ENCODE measurements at places on chromosomes 16 and 17.

DNA sequence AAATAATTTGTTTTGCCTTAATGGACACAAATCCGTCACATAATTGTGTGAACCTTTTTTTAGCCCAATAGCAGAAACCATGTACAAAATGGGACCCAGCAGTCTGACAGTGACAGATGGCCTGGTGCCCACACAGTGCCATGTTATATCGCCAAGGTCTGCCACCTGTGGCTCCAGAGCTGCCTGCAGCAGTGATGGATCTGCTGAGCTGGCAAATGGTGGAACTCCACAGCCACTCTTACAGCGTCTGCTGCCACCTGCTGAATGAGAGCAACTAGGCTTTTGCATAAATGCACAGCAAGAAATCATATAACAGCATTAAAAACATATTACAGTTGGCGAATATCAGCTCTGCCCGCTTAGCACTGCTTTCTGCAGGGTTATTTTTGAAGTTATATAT lies 59.4 kb downstream of the NUP93 start:
- DNase-seq, result no peak

- DNase-seq, result no peak
Measured at GRCh38 chr17:6191405-6192324, 121.5 kb downstream of the WSCD1 start.

DNA sequence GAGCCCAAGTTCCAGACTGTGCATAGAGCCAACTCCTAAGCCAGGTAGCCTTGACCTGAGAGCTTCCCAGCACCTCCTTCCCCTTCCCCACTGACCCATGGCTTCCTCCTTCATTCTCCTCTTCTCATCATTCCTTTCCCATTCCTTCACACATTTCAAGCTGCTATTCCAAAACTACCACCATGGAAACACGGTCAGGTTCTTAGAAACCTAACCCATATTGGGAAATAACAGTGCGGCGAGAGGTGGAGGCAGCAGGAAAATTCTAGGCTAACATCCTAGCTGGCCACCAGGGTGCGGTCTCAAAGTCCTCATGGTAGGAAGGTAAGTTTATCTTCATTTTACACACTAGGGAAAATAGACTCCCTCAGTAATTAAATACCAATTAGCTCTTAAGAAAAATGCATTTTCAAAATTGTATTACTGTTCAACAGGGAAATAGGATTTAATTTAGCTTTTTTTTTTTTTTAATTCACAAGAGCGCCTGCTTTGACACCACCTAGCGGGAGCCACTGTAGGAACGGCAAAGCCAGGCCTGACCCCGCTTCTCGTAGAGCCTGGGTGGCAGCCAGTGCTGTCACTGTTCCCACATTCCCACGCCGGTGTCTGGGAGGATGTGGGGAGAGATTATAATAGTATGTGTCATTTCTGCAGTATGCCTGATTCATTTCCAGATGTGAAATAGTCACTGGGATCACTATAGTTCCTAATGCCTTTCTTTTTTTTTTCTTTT lies 14.0 kb upstream of the SPHK1 start:
- no peak for DNase-seq

GRCh38 chr16:86567701-86568581 lies 1.3 kb downstream of the FOXC2 start:
- DNase-seq, result no peak

DNA sequence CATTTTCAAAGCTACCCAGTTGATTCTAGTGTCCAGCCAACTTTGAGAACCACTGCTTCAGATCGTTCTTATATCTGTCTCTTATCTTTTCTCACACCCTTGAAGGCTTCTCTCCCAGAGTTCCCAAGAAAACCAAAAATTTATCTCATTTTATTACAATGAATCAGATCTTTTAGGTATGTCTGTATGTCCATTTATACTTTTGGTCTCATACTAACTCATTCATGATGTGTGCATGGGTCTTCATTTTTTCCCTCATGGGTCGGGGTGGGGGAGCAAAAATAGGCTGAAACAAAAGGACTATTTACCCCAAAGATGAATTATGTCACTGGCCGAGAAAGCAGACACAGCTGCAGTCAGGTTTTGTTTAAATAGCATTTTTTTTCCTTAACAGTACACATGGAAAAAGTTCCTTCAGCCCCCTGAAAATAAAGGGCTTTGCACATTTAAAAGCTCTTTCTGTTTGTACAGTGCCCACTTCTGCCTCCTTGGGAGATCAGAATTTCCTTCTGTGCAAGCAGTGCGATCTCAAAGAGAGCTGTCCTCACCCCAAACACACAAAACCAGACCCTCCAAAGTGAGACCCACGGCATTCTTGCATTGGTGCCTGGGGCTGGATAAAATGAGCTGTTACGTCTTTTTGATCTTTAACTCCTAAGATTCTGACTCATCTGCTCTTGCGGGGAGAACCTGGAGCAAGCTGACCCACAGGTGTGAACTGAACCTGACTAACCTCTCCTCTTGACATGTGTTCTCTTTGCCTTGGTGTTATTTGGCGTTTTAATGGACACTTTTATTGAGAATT lies 251.2 kb upstream of the ELAC2 start:
- no peak for DNase-seq

Measured in stimulated activated CD8-positive, alpha-beta memory T cell treated with anti-CD3 and anti-CD28 coated beads, Interleukin-4, amount 100 ng/mL, for 1 hour (primary cell).